ENCODE measurements at places on chromosomes 4 and X.

DNA sequence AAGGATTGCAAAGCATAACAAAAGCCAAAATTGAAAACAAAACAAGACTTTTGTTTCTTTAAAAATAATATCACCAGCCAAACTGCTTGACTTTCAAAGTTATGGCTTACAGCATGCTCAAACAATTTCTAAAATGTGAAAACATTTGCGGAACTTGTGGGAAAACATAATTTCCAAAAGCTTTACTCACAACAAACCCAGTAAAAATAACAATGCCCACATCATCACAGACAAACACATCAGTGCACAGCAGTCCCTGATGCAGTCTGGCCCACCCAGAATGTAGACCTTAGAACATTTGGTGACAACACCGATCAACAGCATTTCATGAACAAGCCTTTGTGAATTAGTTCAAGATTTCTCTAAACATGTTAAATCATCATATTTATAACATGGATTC, 98.9 kb downstream of the ARHGAP6 start:
- DNase-seq, result no peak

GRCh38 chr4:150518559-150518958, 63.4 kb upstream of the MAB21L2 start:
- no peak for DNase-seq

DNA sequence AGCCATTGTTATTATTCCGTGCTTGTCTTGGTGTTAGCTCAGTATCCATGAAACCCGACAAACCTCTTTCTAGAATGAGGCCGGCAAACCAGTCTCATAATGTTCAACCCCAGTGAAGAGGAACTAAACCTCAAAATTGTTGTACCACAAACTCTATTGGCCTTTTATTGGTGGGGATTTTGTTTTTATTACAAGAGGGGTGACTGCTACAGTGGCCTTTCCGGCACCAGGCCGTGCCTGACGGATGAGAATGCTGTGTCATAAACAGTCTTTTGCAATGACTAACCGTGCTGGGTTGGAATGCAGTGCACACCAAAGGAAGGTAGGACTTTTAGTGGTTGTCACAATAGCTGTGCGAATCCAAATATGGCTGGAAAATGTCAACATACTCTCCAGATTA, 60.8 kb downstream of the SHROOM2 start:
- DNase-seq, result no peak

- DNase-seq, result no peak
Observed at GRCh38 chr4:86876894-86877685, 15.1 kb downstream of the C4orf36 start.

DNA sequence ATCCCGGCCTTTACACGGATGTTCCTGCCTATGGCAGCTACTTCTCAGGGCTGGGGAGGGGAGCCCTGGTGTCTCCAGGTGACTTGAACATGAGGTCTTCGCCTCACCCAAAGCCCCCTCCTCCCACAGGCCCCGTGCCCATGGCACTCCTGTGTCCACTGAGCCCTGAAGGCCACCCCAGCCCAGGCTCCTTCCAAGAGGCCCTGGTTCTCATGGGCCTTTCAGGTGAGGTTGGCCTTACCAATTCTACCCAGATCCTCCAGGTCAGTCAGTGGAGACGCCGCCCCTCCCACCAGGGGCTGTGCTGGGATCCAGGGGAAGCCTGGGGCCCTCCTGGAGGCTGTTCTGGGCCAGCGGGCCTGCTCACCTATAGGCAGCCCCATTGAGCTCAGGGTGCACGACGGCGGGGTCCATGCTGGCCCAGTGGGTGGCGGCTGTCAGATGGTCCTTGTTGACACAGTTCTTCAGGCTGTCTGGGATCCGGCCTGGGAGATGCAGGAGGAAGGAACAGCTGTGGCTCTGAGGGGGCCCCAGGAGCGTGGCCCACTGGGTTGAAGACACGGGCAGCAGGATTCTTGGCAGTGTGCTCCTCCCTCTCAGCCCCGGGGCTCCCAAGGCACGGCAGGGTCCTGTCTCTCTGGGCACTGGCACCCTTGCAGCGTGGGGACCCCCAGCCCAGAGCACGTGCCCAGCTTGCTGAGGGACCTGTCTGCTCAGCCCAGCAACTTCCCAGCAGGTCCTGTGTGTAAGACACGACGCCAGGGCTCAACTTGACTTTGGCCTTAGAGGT, 36.2 kb downstream of the CTBP1 start:
- DNase-seq, result peak; percentile 10

GRCh38 chr4:6962211-6963041, 52.8 kb downstream of the TBC1D14 start:
- DNase-seq, result no peak

- no peak for DNase-seq
Observed at GRCh38 chr4:92387459-92388069, 83.8 kb downstream of the GRID2 start.

- DNase-seq, result peak; percentile 26
Observed at GRCh38 chr4:153651587-153651986, 32.5 kb upstream of the TLR2 start.

GRCh38 chrX:15903186-15903681, 48.6 kb upstream of the AP1S2 start:
- no peak for DNase-seq
